Stimulated activated CD8-positive, alpha-beta memory T cell treated with anti-CD3 and anti-CD28 coated beads, Interleukin-2, amount 100 ng/mL, for 1 hour (primary cell): ENCODE measurements at places on chromosomes 13 and 19.

GRCh38 chr13:51590971-51591627, 6.8 kb downstream of the WDFY2 start:
- no peak for DNase-seq

GRCh38 chr19:50465986-50466705, 10.2 kb upstream of the EMC10 start:
- no peak for DNase-seq

- no peak for DNase-seq
Measured at GRCh38 chr13:70191034-70191433, 82.8 kb upstream of the KLHL1 start.

- no peak for DNase-seq
Measured at GRCh38 chr19:927780-928401, 2.1 kb downstream of the ARID3A start.

DNA sequence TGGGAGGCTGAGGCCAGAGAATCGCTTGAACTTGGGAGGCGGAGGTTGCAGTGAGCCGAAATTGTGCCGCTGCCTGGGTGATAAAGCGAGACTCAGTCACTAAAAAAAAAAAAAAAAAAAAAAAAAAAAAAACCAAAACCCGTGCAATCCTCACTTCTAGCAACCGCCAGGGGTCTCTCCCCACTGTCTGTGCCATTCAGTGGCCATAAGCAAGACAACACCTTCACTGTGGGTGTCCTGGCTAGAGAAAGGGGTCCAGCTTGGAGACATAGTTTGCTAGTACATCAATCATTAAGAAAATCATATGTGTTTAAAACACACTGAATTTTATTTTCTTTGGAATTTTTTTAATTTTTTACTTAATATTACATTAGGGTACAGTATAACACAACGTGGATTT, 68.2 kb downstream of the RASL11A start:
- DNase-seq = no peak

GRCh38 chr19:42129399-42130253, 2.6 kb downstream of the POU2F2 start:
- DNase-seq = no peak

GRCh38 chr13:57631596-57632275, at the start of gene PCDH17:
PCDH17 (plus strand) TSS chr13:57631744; CDS start chr13:57632547, 803 bp downstream.
- DNase-seq = no peak

DNA sequence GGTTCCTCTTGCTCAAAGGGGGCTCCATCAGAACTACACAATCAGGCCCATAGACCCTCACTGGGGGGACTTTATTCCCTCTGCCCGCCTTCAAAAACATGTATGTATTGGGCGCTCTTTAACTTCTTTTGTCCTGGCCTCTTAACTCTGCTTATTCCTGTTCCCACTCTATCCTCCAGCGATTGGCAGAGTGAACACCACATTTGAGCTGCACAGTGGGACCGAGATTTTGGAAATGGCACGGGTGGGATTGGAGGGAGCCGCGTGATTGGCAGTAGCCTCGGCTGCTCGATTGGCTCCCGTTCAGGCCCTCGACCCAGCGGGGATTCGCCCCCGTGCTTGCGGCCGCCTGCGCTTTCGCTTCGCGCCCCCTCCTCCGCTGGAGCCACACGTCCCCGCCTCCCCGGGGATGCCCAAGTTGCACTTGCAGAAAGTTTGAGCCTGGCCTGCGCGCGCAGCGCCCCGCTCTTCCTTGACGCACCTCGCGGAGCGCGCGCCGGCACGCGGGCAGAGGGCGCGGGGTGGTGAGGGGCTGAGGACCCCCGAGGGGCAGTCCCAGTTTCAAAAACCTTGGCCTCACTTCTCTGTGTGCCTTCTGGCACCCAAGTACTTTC, at the start of gene ZIC5:
Gene ZIC5 (minus strand): TSS at position 192 of the 614 bp plus-strand sequence. CDS start 164 bp downstream, at position 28.
- no peak for DNase-seq

GRCh38 chr19:33377586-33378475, 4.3 kb downstream of the CEBPG start:
- no peak for DNase-seq

GRCh38 chr19:7397687-7398086, 49.0 kb downstream of the ARHGEF18 start:
- no peak for DNase-seq

DNA sequence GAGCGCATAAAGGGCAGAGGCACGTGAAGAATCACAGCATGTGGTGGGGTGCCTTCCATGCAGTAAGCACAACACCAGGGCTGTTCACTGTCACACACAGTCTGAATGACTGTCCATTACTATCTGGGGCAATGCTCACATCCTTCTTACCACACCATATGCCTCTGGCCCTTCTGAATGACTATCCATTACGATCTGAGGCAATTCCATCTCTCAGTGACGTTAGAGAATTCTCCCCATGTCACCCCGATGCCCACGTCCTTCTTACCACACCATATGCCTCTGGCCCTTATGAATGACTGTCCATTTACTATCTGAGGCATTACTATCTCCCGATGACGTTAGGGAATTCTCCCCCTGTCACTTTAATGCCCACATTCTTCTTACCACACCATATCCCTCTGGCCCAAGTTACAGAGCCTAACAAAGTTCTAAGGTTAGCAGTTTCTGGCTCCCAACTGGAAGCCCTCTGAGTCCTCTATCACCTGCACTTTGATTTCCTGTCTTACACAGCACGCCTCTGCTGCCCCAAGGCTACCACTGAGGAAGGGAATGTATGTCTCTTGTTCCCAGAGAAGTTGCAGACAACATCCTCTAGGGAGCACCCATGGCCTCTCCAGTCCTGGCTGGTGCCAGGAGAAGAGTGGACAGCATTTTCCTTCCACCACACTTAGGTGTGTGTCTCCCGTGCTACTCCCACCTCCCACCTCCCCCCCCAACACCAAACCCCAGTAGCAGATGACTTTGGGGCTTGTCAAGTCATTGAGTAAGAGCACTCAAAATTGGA, 154.8 kb downstream of the COG6 start:
- no peak for DNase-seq

GRCh38 chr13:43720780-43721397, 65.9 kb downstream of the ENOX1 start:
- DNase-seq = no peak

- DNase-seq = no peak
Measured at GRCh38 chr19:35879068-35879467, 10.7 kb downstream of the APLP1 start.

GRCh38 chr19:48830088-48830487, 6.2 kb downstream of the HSD17B14 start:
- no peak for DNase-seq

- no peak for DNase-seq
Measured at GRCh38 chr13:45226024-45226423, 25.2 kb upstream of the KCTD4 start.

DNA sequence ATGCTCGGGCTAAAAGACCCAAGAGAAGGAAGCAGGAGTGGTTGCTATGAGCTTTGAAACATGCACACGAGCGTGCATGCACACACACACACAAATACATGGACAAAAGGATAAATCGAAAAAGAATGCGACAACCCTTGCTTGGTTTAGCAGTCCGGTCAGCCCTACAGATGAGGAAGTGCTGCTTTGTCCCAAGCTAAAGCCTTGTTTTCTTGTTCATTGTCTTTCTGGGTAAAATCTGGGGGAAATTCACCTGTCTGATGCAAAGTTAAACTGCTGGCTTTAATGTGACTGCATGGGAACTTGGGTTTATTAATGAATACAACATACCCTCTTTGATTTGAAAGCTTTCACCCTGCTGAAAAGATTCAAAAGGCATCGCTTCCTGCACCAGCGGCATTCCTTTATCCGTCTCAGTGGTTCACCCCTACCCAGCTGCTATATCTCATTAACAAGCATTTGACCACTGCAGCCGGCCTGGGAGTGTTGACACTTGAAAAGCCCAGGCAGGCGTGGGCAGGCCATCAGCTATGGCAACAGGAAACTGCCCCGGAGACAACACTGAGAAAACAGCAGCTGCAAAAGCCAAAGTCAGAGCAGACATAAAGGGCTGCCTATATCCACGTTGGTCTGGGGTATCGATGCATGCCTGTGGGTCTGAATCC, 301.7 kb downstream of the NDFIP2 start:
- no peak for DNase-seq

DNA sequence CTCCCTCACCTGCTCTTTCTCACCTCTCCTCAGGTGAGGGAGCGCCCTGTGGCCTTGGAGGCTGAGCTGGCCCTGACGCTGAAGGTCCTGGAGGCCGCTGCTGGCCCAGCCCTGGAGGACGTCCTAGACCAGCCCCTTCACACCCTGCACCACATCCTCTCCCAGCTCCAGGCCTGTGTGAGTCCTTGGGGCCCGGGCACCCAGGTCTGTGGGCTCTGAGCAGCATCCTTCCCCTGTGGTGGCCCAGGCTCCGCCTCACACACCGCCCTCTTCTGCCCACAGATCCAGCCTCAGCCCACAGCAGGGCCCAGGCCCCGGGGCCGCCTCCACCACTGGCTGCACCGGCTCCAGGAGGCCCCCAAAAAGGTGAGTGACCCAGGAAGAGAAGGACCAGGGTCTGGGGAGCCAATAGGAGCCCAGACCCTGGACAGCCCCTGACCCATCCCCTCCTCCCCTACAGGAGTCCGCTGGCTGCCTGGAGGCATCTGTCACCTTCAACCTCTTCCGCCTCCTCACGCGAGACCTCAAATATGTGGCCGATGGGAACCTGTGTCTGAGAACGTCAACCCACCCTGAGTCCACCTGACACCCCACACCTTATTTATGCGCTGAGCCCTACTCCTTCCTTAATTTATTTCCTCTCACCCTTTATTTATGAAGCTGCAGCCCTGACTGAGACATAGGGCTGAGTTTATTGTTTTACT, 1.9 kb downstream of the IFNL1 start:
- DNase-seq = peak; percentile 21

DNA sequence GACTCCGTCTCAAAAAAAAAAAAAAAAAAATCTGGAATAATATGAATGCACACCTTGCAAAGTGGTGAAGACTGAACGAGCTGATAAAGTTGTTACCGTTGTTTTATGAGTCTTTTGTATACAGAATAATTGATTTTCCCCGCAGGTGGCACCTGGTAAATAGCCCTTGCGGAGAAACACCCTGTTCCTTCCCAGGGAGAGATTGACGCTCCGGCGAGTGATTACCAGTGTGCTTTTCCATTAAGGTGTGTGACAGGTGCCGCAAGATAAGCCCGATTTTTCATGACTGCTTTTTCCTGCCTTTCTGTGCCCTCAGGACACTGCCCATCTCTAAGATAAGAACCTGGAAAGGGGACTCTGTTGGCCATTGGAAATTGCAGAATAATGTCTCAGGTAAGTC, 943 bp downstream of the ZNF302 start:
- DNase-seq = no peak

GRCh38 chr13:52707375-52707774, 32.2 kb downstream of the CNMD start:
- no peak for DNase-seq

- no peak for DNase-seq
Measured at GRCh38 chr13:107819071-107819470, 396.3 kb downstream of the LIG4 start.

- DNase-seq = no peak
Measured at GRCh38 chr13:33639626-33640080, 178.3 kb upstream of the RFC3 start.

DNA sequence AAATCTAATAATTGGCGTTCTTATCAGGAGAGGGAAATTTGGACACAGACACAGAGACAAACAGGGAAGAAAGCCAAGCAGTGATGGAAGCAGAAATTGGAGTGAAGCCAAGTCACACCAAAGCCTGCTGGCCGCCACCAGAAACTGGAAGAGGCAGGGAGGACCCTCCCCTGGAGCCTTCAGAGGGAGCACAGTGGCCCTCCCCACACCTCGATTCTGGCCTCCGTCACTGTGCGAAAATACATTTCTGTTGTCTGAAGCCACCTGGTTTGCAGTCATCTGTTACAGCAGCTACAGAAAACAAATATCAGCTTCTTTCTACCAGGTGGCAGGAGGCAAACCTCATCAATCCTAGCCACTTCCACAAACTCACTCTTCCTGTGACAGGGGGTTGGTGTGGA, 8.3 kb upstream of the TLE6 start:
- no peak for DNase-seq

DNA sequence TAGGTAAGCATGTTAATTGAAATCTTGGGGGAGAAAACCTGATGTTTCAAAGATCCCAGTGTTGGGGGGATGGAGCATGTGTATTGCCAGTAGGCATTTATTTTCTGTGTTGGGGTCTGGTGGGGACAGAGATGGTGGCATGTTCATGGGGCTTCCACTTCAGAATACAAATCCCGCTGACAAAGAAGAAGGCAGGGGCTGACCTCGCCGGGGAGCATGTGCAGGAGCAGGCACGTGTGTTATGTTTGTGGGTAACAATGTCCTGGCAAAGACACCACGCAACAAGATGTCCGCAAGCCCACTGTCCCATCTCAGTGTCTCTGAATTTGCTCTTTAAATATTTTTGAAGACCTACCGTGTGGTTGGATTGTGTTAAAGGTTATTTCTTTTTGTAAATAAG, 164.5 kb downstream of the TEX29 start:
- no peak for DNase-seq

DNA sequence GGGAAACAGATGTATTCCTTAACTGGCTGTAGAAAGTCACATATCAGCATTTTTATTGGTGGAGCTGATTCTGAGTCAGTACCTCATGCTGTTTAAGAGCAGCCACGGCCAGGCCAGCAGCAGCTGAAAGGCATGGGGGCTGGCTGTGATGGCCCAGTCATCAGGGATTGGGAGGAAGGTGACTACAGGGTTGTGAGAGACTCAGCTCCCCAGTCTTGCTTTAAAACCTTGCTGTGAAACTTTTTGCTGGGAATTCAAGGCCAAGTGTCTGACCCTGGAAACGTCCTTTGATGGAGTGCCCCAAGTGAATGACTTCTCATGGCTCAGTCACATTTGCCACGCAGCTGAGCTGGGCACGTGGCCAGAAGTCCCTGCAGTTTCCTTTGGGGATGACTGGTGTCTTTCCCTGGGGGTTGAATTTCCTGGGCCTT, 39.1 kb upstream of the RNF113B start:
- no peak for DNase-seq

DNA sequence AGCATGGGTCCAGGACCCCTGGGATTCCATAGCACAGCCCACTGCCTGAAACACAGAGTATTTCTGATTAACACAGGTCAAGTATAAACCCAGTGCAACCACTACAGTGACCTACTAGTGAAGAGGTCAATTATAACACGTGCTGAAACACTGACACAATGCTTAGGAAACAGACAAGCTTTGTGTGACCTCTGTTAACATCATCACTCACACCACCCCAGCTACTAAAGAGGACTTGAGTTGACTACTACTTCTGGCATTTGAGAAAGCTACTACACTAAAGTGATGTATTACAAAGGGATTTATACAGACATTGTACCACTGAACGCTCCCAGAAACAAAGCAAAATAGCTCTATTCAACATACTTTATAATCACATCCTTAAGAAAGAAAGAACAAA, 1935.9 kb upstream of the PCDH20 start:
- no peak for DNase-seq

DNA sequence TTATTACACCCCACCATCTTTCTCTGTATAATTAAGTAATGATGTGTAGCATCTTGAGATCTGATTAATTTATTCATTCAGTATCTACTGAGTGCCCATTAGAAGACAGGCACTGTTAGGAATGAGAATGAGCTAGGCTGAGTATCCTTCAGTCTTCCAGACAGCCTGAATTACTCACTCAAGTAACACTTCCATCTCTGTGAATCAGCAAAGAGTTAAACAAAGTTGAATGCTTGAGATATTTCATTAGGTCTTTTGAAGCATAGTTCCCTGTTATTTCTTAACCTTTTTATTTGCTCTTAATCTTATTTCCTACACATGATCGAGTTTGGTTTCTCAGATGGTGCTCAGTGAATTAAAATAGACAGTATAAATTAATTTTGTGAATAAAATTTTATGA, 413.7 kb downstream of the DCT start:
- DNase-seq = no peak

- no peak for DNase-seq
Measured at GRCh38 chr19:10422846-10423245, 2.5 kb downstream of the PDE4A start.
